Activated CD4-positive, alpha-beta T cell treated with anti-CD3 and anti-CD28 coated beads, Interleukin-10, Interleukin-2, amounts not matched to agents 100 ng/mL and 50 ng/mL, durations not matched to agents 16 hours and 8 hours (primary cell): ENCODE measurements at places on chromosomes 13 and 19.

DNA sequence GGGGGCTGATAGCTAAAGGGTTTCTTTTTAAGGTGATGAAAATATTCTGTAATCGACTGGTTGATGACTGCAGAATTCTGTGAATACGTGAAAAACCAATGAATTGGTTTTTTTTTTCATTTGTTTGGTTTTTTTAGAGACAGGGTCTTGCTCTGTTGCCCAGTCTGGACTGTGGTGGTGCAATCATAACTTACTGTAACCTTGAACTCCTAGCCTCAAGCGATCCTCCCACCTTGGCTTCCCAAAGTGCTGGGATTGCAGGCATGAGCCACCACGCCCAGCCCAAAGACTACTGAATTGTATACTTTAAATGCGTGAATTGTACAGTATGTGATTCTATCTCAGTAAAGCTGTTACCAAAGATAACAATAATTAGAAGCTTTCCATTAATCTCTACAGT lies 14.8 kb upstream of the AKAP8 start:
- DNase-seq: no peak

GRCh38 chr13:109697936-109698335 lies 88.4 kb downstream of the IRS2 start:
- no peak for DNase-seq

DNA sequence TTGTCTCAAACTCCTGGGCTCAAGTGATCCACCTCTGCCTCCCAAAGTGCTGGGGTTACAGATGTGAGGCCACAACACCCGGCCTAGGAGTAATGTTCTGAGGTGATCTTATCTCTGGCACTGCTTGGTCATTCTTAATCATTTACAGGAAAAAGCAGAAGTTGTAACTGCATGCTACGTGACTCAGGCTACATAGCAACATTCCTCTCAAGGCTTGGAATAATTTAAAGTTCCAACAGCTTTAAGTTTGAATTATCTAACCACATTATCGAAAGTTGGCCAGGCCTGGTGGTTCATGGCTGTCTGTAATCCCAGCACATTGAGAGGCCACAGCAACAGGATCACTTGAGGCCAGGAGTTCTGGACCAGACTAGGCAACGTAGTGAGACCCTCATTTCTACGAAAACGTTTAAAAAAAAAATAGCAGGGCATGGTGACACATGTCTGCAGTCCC lies 3.9 kb upstream of the B9D2 start:
- DNase-seq: no peak

DNA sequence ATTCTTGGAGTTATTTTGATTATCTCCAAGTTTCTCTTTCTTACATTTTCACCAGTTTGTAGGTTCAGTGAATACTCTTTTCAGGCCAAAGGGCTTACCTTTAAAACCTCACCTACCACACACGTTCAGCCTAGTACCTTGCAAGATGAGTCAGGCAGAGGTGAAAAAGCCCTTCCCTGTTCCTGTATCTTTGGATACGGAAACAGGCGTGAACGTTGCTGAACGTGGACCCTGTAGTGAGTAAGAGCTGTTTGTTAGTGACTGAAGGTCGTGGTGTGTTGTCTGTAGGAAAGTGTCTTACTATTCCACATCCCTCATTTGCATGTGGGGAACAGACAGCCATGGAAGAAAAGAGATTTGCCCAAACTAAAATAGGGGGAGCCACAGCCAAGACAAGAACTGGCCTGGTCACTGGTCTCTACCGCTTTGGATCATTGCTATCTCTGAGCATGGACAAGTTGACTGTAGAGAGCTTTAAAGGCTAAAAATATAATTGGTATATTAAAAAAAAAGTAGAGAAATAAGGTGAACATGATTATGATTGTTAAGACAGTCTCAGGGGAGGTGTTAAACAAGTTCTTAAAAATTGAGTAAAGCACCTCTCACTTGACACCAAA lies 3.5 kb downstream of the CEBPG start:
- DNase-seq: no peak

DNA sequence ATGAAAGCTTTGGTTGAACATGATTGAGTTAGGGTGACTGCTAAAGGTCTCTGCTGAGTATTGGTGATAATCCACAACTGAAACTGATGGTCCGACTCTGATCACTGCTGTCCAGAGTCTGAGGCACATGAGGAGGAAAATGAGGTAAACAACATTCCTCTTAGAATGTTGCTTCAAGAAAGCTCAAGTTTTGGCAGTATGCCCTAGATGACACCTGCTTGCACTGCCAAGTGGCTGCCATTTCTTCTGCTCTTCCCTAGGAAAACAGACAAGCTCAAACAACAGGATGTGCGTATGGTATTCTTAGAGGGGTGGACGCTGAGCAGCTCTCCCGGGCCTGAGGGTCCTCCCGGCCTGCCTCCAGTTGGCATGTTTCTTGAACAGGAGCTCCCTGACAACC lies 15.2 kb upstream of the MTIF3 start:
- DNase-seq: no peak
